ENCODE measurements at places on chromosomes 2 and 18.

GRCh38 chr2:112605926-112606325, 21.5 kb downstream of the CHCHD5 start:
- H3K27ac ChIP-seq = no peak overlapping the region
- no peaks in the 10 kb centered on the region for H3K27me3 ChIP-seq
- DNase-seq = no peak
- H3K36me3 ChIP-seq = no peaks in the 10 kb centered on the region
- no peak overlapping the region for H3K4me3 ChIP-seq

DNA sequence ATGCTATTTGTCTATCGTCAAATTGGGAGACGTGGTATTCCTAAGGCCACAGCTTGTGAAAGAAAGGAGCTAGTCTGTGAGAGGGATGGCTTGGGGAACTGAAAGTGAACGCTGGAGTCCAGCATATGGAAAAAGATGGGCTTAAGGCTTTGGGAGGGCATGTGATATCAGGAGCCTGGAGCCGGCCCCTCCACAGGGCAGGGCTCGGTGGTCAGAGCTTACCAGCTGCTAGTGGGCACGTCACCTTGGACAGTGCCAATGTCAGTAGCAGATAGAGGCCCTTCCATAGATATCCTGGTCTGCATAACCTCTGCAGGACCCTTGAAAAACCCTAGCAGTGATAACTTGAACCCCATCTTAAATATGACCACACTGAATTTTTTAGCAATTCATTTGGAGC, 259.1 kb upstream of the RAB6C start:
- H3K27ac ChIP-seq = no peak overlapping the region
- no peak for DNase-seq
- H3K4me3 ChIP-seq = no peak overlapping the region
- H3K4me1 ChIP-seq = no peaks in the 10 kb centered on the region
- H3K27me3 ChIP-seq = no peaks in the 10 kb centered on the region

DNA sequence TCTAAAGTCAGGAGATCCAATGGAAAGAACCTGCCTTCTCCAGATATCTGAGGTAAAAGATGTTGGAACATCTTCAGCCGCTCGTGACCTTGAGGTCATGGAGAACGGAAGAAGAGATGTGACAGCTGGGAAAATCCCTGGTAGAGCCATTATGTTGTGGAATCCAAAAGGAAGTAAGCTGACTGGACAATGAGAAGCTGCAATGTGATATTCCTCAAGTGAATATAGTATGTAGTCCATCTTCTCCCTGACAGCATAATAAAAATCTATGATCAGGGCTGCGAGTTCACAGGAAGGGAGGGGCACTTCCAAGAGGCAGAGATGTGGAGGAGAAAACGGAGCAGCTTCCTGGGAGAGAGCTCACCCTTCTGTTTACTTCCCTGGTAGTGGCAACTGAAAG, 201.0 kb upstream of the SP5 start:
- H3K4me1 ChIP-seq = no peaks in the 10 kb centered on the region
- no peaks in the 10 kb centered on the region for H3K27me3 ChIP-seq

GRCh38 chr18:61833978-61834377, 58.8 kb downstream of the RNF152 start:
- DNase-seq = peak; percentile 19
- H3K4me3 ChIP-seq = no peak overlapping the region
- no peaks in the 10 kb centered on the region for H3K36me3 ChIP-seq
- no peaks in the 10 kb centered on the region for H3K27me3 ChIP-seq
- H3K27ac ChIP-seq = no peak overlapping the region

GRCh38 chr2:86480105-86480504, 38.9 kb downstream of the KDM3A start:
- DNase-seq = peak; percentile 42
- H3K4me3 ChIP-seq = no peak overlapping the region
- H3K4me1 ChIP-seq = peaks cover 55% of the 10 kb centered on the region
- H3K27ac ChIP-seq = peak overlapping the region; percentile 16

GRCh38 chr2:240637901-240638345, 12.6 kb downstream of the GPR35 start:
- H3K4me1 ChIP-seq = no peaks in the 10 kb centered on the region
- no peak for DNase-seq
- H3K27me3 ChIP-seq = peaks cover 14% of the 10 kb centered on the region

All from GM23248 (cell line).